EL (cell line): ENCODE measurements at places on chromosomes 3 and 15.

DNA sequence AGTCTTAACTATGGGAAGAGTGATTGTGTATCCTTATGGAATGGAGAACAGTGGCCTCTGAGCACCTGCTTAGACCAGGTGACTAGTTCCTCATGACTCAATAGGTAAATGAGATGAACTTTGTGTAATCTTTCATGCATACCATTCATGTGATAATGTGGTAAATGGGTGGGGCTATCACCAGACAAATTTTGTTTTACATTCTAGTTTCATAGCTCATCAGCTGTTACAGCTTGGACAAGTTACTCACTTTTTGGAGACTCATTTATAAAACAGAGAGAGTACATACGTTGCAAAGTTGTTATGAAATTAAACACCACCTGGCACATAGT, 103.7 kb upstream of the TGFBR2 start:
- DNase-seq = peak; percentile 48

- DNase-seq = no peak
Measured at GRCh38 chr15:27486683-27487647, 516.0 kb downstream of the GABRG3 start.

DNA sequence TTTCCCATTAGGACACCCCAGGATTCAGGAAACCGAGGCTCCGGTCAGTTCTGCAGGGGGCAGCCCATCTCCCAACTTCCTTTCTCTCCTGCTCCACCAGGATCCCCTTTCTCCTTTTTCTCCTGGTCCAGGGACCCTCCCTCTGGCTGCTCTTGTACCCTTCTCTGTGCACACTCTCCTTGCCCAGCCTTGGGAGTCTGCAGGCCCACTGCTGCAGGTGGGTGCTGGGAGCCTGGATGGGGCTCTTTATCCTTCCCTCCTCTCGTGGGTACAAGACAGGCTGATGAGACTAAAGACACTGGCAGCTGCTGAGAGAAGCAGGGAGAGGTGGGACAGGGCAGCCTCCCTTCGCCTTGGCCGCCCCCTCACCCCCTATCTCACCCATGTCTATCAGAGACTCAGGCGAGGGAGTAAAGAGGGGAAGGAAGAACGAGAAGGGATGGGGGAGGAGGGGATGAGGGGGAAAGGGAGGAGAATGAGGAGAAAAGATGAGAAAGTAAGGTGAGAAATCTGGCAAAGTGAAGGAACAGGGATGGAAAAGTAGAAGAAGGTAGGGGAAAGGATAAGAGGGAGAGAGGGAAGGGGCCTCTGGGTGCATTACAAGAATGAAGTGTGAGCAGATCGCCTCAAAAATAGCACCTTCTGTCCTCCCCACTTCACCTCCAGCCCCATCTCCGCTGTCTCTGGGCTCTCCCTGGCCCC, 45.2 kb downstream of the ITGA11 start:
- DNase-seq = no peak

DNA sequence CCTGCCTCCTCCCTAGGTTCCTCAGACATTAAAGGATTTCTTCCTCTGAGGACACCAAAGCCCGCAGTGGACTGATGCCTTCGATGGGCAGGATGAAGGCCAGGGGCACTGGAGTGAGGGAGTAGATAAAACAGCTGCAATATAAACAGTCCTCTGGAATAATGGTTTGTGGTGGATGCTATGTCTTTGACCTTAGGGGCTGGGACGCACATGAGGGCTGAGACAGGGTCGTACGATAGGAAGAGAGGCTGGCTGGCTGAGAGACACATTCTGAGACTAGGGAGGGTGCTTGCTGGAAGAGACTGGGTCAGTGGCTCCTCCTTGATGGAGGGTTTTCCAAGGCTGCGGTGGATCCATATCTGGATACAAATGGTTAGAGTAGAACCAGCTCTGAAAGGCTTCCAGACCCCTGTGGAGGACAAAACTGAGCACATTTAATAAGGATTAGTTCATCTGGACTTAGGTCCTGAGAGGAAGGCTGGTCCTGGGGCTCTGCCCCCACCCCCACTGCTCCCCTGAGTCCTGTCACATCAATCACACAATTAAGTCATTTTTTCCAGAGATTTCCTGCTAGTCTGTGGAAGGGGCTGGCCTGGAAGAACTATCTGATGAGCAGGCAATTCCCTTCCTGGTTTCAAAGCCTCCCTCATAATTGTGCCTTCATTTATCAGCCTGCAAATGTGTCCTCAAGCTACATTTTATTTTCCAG, 15.8 kb downstream of the TBC1D21 start:
- DNase-seq = no peak

GRCh38 chr3:9224490-9224889, 25.0 kb downstream of the SRGAP3 start:
- DNase-seq = peak; percentile 11

GRCh38 chr15:35596285-35596684, 50.3 kb upstream of the DPH6 start:
- DNase-seq = no peak

GRCh38 chr3:25455441-25456132, 27.5 kb downstream of the RARB start:
- DNase-seq = peak; percentile 80

GRCh38 chr3:176992978-176993377, 204.3 kb downstream of the TBL1XR1 start:
- no peak for DNase-seq

- no peak for DNase-seq
Measured at GRCh38 chr15:86060674-86061073, 19.0 kb upstream of the AGBL1 start.

GRCh38 chr3:115598216-115598615, 25.1 kb upstream of the GAP43 start:
- no peak for DNase-seq

- no peak for DNase-seq
Measured at GRCh38 chr15:27889258-27889657, 209.9 kb downstream of the OCA2 start.

DNA sequence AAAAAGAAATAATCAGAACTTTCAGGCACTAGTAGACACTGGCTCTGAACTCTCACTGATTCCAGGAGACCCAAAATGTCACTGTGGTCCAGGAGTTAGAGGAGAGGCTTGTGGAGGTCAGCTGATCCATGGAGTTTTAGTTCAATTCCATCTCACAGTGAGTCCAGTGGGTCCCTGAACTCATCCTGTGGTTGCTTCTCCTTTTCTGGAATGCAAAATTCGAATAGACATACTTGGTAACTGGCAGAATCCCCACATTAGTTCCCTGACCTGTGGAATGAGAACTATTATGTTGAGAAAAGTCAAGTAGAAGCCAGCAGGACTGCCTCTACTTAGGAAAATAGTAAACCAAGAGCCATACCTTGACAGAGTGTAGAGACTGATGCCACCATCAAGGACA, 87.3 kb upstream of the OXTR start:
- peak; percentile 63 for DNase-seq

DNA sequence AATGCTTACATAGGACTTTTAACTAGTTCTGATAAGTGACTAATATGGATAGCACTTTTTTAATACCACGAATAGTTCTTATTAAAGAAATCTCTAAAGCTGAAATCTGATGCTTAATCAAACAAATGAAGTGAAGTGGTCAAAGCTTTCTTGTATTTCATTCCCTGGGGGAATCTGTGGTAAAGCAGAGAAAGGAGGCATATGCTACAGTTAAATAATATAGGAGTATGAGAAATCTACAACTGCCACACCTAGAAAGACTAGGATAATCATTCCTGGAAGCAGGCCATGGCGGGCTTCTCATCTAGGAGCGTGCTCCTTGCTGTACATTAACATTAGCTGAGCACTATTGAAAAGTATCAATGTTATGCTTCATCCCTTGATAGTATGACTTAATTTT, 835.7 kb downstream of the OTOL1 start:
- DNase-seq = no peak

- no peak for DNase-seq
Measured at GRCh38 chr3:121231872-121232271, 313.9 kb downstream of the POLQ start.

DNA sequence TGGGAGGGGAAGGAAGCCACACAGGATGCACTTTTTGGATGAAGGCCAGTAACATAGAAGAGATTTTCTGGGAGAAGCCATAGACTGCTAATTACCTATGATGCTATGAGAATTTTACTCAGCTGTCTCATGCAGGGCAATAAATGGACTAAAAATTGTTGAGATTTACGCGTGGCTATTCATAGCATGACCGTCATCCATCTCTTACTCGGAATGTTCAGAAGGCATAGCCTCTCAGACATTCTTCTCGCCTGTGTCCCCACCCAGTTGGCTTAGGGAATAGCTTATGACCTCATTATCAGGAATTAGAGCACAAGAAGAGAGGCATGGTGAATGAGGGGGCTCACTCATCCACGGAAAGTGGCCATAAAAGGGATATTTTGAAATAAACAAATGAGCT, 107.9 kb upstream of the ATP10A start:
- peak; percentile 5 for DNase-seq

GRCh38 chr3:112117841-112118571, 15.0 kb downstream of the GCSAM start:
- DNase-seq = no peak

- peak; percentile 49 for DNase-seq
Measured at GRCh38 chr3:48301800-48302166, 31.7 kb downstream of the SPINK8 start.

DNA sequence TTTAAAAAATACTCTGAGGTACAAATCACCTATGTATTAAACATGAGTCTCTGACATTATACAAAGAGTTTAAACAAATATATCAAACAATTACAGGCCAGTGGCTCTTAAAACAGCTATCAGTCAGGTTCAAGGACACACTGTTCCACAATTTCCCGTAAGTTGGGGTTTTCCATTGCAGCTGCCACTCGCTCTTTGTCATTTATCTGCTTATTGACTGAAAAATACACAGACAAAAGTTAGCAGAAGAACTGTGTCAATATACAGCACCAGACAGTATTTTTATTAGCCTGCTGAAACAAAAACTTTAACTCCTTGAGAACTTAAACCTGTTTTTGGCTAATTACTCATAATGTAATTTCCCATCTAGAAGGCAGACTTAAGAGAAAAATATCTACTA, 20.8 kb downstream of the CIAO2A start:
- DNase-seq = no peak
